ENCODE measurements at places on chromosomes 2 and 18. TPM values are rescaled to one million over a fixed set of nuclear protein-coding genes. Genes with fewer than 3 reads are reported as not detected.

DNA sequence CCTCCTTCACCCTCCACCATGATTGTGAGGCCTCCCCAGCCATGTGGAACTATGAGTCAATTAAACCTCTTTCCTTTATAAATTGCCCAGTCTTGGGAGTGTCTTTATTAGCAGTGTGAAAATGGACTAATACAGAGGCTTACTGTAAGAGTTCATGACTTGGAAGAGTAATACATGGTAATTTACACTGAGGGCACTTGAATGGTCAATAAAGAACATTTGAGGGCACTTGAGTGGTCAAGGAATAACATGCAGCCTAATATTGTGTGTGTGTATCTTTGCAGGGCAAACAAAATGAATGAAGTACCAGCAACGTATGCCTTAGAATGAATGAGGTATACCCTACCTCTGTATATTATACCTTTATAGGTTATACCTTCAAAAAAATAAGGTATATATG, 190.4 kb upstream of the SOX11 start:
- no peak overlapping the region for H3K4me3 ChIP-seq
- H3K4me1 ChIP-seq, result no peaks in the 10 kb centered on the region
- no peak overlapping the region for H3K27ac ChIP-seq
- H3K36me3 ChIP-seq, result no peaks in the 10 kb centered on the region

DNA sequence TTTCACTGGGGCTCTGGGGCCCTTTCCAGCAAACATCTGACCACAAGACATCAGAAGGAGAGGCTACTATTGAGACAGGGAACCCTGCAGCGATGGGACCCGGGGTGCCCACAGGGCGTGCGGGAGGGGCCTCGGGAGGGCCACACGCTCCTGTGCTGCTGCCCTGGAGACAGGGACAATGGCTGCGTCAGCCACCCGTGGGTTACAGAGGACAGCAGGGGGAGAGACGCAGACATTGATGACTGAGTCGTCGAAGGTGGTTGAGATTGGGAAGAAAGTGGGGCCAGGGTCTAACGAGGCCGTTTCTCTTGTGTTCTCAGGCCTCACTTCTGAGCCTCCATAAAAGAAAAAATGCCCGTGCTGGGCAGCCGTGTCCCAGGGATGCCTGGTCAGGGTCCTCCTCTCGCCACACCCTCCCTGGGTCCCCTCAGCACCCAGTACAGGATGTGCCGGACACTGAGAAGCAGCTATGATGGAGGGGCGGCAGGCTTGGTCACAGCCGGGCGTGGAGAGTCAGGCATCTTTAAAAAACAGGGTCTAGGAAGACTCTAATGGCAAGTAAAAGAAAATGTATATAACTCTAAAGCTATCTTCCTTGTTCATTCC, 73.9 kb downstream of the NDUFA10 start:
- DNase-seq, result no peak
- H3K36me3 ChIP-seq, result no peaks in the 10 kb centered on the region
- H3K27me3 ChIP-seq, result no peaks in the 10 kb centered on the region
- no peak overlapping the region for H3K4me3 ChIP-seq
- H3K4me1 ChIP-seq, result no peaks in the 10 kb centered on the region
- no peak overlapping the region for H3K27ac ChIP-seq

DNA sequence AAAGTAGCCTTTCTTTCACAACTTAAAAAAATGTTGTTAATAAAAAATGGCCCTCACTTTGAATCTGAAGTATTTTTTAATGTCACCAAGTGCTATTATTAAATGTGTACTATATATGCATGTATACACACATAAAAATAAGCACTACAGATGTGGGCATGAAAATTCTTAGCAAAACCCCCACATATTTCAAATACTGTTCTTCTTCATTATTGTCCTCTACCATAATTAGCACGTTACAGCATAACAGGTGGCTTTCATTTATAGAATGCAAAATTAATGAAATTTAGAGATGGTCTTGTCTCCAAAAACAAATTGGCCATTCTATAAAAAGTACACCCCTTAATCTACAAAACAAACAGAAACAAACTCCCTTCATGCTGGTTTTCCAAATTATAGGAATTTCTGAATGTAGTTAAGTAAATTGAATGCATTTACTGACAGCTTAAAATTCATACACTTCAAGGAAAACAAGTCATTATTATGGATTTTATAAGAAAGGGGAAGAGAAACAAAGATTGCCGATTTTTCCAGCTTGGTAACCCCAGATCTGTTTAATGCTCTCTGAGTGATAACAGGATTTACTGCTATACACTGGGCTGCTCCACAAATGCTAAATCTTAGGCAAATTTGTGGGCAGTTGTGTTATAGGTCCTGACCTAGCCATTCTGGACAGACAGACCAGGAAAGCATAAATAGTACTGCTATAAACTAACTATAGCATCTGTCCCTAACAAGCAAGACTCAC, 67.2 kb downstream of the SPRED2 start:
- H3K4me1 ChIP-seq, result peaks cover 54% of the 10 kb centered on the region
- no peak for DNase-seq
- H3K4me3 ChIP-seq, result no peak overlapping the region
- no peaks in the 10 kb centered on the region for H3K27me3 ChIP-seq
- H3K36me3 ChIP-seq, result no peaks in the 10 kb centered on the region

GRCh38 chr2:236221798-236222197, 42.4 kb downstream of the ASB18 start:
- H3K27ac ChIP-seq, result no peak overlapping the region

DNA sequence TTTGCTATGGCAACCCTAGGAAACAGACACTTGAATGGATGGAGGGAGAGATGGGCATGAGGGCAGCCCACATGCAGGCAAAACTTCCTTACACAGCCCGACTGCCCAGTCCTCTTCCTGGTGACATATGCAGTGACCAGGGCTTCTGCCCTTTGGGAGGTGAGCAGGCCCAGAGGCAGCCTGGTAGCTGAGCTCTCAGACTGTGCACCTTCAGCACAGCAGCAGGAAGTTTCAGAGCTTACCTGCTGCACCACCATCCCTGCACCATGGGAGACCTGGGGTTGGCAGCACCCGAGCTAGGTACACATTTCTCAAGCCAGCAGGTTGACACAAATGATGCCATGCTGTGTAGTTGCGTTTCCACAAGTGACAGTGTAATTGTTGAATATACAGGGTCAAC, 97.6 kb upstream of the LMAN1 start:
- H3K4me1 ChIP-seq, result peaks cover 55% of the 10 kb centered on the region
- no peak for DNase-seq
- peaks cover 19% of the 10 kb centered on the region for H3K27me3 ChIP-seq
- H3K36me3 ChIP-seq, result peaks cover 3% of the 10 kb centered on the region
- H3K27ac ChIP-seq, result no peak overlapping the region

GRCh38 chr18:67290421-67290820, 226.1 kb downstream of the DSEL start:
- DNase-seq, result no peak
- no peaks in the 10 kb centered on the region for H3K36me3 ChIP-seq

GRCh38 chr2:223563462-223563861, 38.7 kb downstream of the SCG2 start:
- peaks cover 4% of the 10 kb centered on the region for H3K4me1 ChIP-seq
- no peak overlapping the region for H3K4me3 ChIP-seq
- H3K27ac ChIP-seq, result no peak overlapping the region
- no peak for DNase-seq
- H3K27me3 ChIP-seq, result peaks cover 4% of the 10 kb centered on the region
- H3K36me3 ChIP-seq, result no peaks in the 10 kb centered on the region

- no peak overlapping the region for H3K27ac ChIP-seq
- H3K27me3 ChIP-seq, result no peaks in the 10 kb centered on the region
- H3K4me3 ChIP-seq, result no peak overlapping the region
- no peaks in the 10 kb centered on the region for H3K36me3 ChIP-seq
- H3K4me1 ChIP-seq, result no peaks in the 10 kb centered on the region
- DNase-seq, result no peak
These were observed 65.9 kb downstream of the FAM124B start for GRCh38 chr2:224335991-224336390.

DNA sequence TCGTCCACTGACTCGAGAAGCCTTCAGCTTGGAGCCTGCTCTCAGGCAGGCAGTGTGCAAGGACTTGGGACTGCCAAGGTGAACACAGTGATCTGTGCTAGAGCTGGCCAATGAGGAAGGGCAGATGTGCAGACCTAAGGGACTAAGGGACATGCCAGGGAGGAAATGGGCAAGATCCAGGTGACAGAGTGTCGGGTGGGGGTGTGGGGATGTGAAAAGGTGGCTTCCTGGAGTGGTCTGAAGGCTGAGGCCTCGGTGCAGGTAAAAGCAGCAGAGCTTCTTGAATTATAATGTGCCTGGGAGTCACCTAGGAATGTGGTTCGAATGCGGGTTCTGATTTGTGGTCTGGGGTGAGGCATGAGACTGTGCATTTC, 42.0 kb downstream of the STEAP3 start:
- no peak for DNase-seq
- no peak overlapping the region for H3K27ac ChIP-seq

DNA sequence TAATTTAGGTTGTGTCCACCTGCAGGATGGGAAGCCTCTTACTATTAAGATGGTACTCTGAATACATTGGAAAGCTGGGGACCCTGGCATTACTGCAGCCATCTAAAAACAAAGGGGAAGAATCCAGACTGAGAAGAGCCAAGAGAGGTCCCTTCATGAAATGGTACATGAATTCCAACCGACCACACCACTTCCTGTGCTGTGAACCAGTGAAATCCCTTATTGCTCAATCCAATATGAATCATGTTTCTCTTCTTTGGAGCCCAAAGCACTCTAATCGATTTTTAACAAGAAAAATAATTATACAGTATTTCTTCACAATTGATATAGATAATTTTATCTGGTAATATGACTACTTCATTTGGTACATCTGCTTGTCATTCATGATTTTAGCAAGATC, 479.7 kb upstream of the RAB6C start:
- peaks cover 4% of the 10 kb centered on the region for H3K4me1 ChIP-seq
- H3K27me3 ChIP-seq, result peaks cover 2% of the 10 kb centered on the region

GRCh38 chr2:37671009-37671815, at the start of gene CDC42EP3:
Gene CDC42EP3, minus strand, starts transcription at chr2:37671642. Its CDS starts 25,055 bp downstream, at chr2:37646587.
- H3K27me3 ChIP-seq, result peaks cover 11% of the 10 kb centered on the region
- H3K4me1 ChIP-seq, result peaks cover 28% of the 10 kb centered on the region
- peaks cover 8% of the 10 kb centered on the region for H3K36me3 ChIP-seq
- peak; percentile 77 for DNase-seq

DNA sequence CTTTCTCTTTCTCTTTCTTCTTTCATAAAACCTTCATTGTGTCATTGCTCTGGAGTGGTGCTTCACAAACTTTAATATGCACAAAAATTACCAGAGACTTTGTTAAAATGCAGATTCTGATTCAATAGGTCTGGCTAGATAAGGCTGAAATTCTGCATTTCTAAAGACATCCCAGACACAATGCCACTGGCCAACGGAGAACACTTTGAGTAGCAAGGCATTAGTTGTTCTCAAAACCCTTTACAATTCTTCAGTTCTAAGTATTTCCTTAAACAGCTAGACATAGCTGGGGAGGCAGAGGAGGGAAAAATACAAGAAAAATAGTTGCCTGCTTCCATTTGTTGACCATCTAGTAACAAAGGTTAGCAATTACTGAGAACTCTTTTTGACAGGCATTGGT, 101.8 kb upstream of the PIK3C3 start:
- no peaks in the 10 kb centered on the region for H3K36me3 ChIP-seq
- DNase-seq, result no peak
- no peak overlapping the region for H3K4me3 ChIP-seq
- H3K4me1 ChIP-seq, result no peaks in the 10 kb centered on the region

DNA sequence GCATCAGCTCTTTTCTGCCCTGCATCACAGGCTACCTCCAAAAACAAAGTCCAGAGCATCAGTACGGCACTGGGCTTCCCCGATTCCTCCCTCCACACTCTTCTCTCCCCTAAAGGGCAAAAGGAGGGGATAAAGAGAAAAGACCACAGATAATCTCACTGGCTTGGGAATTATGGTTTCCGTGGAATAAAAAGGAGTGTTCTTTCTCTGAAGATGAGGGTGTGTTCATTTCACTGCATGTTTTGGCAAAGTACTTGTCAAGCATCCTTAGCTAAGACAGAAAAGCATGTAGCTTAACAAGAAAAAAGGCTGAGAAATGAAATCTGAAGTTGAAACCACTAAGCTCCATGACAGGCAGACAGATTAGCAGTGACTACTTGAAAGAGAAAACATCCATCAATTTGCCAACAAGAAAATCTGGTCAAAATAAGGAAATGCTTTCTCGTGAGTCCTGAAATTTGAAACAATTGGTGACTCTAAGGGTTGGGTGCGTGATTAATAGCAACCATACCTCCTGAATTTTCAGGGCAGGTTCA, 20.6 kb upstream of the DSG3 start:
- peak overlapping the region; percentile 96 for H3K27ac ChIP-seq
- peaks cover 5% of the 10 kb centered on the region for H3K4me1 ChIP-seq
- no peak for DNase-seq

DNA sequence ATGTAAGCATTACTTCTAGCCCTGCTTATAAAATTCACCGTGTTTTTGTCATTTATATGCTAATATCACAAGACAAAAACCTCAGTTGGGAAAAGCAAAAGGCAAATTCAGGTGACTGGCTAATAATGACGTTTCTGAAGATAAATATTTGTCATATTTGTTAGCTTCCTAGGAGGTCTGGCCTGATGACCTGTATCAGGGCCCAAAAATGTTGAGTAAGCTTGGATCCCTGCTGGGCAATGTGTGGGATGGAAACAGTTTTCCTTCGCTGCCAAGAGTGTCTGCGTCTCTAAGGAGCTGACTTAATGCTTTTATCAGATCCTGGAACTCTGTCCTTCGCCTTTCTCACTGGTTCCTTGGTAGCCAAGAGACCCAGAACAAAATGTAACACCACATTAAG, 230.1 kb upstream of the PXDN start:
- H3K36me3 ChIP-seq, result no peaks in the 10 kb centered on the region
- peaks cover 42% of the 10 kb centered on the region for H3K4me1 ChIP-seq
- no peak for DNase-seq
- H3K27ac ChIP-seq, result no peak overlapping the region
- no peak overlapping the region for H3K4me3 ChIP-seq

DNA sequence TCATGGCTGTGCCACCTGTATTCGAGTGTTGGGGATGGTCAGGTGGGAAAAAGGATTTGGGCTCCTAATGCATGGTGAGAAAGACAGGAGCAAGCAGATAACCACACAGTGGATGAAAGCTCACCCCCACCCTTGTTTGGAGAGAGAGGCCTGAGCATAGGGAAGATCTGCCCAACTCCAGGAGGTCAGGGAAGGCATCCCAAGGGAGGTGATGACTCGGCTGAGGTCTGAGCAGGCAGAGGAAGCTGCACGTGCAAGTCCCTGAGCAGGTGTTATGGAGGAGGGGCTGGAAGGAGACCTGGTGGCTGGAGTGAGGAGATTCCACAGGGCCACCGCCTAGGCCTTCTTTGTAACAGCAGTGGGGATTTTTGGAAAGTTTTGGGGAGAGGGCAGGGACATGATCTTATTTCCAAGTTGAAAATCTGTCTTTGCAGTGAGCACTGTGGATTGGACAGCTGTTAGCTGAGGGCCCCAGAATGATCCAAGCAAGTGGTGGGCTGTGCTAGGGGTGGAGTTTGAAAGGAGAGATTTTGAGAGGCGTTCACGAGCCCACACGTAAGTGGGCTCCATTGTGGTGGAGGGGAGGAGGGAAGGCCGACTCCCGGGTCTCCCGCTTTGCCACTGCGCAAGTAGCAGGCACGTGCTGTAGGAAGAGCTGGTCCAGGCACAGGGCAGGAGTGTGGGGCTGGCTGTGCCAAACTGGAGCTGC, 228.5 kb downstream of the GLI2 start:
- peaks cover 2% of the 10 kb centered on the region for H3K36me3 ChIP-seq
- peaks cover 14% of the 10 kb centered on the region for H3K4me1 ChIP-seq
- H3K4me3 ChIP-seq, result no peak overlapping the region
- DNase-seq, result no peak
- peak overlapping the region; percentile 15 for H3K27ac ChIP-seq

The NTSR2 gene
- total RNA-seq, result not detected

The CYBRD1 gene
- total RNA-seq, result 21.1 TPM

The RAMP1 gene
- 11.3 TPM for total RNA-seq

The CBLN2 gene
- 6.2 TPM for total RNA-seq

The CGREF1 gene
- 1.8 TPM for total RNA-seq

The LCT gene
- total RNA-seq, result 2.8 TPM

The RNU2-63P gene
- 4.9 TPM for total RNA-seq

Measured in type B pancreatic cell (in vitro differentiated cells).